ENCODE measurements at places on chromosomes 11 and 22.

DNA sequence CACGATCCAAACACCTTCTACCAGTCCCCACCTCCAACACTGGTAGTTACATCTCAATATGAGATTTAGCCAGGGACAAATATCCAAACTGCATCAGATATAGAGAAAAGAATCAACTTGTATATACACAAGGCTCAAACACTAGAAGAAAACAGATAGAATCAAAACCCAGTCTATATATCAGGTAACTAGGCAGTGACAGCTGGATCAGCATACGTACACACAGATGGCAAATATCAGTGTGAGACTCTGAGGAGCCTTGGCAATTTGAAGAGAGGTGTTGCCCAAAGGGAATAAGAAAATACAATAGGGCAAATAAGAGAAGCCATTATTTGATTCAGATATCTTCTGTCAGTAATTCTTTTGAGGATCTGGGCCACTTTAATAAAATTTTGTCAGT, 951.3 kb upstream of the CHORDC1 start:
- no peak for DNase-seq

DNA sequence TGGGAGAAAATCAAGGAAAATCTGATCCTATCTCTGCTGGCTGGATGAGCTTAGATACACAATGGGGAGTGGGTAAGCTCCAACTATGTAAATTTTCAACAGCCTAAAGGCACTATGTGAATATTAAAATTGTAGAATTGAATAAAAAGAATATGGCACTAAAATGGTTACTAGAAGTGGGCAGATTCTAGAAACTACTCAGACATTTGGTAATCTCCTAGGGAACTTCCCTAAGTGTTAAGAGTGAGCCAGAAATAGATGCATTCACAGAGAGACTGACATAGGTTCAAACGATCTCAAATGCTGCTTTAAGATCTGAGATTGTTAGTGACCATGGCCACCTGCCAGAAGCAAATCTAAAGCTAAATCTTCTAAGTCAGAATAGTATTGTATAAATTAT, 4.3 kb upstream of the OR52E1 start:
- no peak for DNase-seq

DNA sequence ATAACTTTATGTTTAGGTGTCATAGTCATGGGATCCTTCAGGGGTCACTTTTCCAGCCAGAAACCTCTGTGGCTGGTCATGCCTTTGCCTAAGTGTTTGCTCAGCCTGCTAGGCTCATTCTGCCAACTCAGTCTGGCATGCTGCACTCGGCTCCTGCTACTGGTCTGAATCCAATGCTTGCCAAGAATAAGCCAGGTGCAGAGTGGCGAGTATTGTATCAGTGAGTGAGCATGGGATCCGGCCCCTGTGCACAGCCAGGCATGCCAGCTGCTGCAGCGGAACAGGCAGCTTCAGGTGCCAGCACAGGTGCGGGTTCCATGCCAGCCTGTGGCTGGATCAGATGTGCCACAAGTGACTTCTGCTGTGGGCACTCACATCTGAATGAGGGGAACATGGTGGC, 1269.3 kb upstream of the CNTN5 start:
- no peak for DNase-seq

DNA sequence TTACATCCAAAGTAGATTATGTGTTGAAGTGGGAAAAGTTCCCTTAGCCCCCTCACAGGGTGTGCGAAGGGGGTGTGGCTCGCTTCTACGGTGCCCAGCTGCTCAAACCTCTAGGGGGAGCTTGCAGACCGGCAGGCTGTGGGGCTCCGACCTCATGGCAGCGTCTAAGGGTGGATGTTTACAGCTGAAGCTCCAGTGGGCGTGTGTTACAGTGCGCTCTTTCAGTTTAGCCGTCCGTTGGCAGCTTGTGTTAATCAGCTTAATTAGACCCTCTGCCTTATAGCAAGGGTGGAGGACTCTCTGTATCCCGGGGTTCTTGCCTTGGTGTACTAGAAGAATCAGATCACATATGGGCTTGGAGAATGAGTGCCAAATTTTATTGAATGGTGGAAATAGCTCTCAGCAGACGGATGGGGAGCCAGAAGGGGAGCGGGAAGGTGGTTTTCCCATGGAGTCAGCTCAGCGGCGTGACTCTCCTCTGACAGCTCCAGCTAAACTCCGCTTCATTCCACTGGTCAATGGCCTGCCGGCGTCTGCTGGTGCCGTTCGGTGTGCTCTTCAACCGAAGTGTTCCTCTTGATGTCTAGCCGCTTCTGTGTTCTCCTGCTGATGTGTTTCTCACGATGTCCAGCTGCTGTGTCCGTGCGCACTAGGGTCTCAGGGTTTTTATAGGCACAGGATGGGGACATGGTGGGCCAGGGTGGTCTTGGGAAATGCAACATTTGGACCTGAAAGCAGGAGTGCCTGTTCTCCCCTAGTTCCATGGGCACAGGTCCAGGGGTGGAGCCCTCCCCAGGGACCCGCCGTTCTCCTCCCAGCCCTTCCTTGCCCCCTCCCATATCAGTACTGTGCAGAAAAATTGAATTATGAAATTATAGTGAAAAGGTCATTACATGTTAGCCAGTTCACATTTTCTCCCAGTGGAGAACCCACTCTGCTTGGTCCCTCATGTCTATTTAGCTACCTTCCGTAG, 28.6 kb upstream of the OR10G7 start:
- no peak for DNase-seq

GRCh38 chr11:2149864-2150847, 10.9 kb downstream of the INS start:
- DNase-seq: no peak

GRCh38 chr22:26779929-26780328, 122.5 kb downstream of the MIAT start:
- no peak for DNase-seq

DNA sequence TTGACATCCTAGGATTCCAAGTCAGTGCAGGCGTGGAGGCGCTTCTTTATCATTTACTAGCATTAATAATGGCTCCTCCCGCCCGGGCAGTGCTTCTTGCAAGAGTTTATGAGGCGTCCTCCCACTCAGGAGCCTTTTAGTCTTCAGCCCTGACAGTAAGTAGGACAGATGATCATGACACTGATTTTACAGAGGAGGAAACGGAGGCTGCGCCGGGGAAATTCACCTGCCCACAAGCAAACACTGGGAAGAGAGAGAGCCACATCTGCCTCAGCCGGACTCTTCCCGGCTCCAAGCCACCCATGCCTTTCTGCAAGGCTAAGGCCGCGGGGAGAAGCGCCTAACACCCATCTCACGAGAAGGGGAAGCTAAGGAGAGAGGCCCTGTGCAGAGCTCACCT, 35.9 kb downstream of the KIAA0930 start:
- no peak for DNase-seq
